ENCODE measurements at places on chromosomes 3 and 15.

DNA sequence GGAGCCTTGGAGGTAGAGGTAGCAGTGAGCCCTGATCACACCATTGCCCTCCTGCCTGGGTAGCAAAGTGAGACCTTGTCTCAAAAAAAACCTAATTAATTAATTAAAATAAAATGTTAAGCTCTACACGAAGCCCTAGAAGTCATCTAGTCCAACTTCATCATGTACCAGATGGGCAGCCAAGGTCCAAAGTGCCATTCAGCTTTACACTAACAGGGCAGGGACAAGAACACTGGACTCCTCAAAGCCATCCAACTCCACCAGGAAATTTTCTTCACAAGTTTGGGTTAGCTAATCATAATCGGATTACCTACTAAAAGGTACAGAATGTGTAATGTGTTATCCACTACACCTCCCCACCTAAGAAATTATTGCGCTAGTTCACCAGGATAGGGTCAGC, 48.8 kb downstream of the WWTR1 start:
- DNase-seq = no peak

GRCh38 chr3:194604837-194605236, 28.4 kb downstream of the TMEM44 start:
- no peak for DNase-seq

DNA sequence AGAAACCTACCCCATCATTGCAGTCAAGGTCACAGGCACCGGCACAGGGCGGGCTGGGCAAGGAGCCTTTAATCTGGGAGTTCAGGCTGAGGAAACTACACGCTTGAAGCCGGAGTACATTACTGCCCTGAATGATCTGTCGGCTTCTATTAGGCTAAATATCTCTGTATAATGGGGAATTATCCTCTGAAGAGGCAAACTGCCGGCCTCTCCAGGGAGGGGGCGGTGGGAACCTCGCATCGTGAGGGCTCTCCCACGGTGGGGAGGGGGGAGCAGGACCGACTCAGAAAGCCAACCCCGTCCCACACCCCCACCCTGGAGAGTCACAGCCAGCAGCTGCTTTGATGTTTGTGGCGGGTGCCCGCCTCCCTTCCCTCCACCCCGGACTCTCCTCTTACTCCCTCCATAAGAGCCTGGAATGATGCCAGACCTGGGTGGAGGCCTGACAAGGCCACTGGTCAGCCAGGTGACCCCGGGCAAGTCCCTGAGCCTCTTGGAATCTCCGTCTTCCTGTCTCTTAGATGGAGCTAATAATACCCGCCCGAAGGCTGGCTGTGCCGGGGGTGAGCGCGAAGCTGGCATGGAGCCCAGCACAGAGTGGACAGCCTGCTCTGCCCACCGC, 63.4 kb upstream of the LINGO1 start:
- DNase-seq = no peak

DNA sequence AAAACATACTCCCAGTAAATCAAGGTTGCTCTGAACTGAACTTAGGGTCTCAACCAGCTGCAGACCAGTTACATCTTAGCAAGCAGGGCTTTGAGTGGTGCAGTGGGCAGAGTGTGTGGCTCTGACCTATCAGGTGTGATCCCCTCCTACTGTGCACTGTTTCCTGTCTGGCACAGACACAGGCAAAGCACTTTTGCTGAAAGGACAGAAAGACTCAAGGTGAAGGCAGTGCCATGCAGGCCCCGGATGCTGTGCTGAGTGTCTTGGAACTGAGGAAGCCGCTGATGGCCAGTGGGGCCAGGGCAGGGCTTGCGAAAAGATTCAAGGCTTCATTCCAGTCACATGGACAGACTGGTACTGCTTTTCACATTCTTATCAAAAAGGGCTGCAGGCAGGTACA, 85.2 kb downstream of the CACNA1D start:
- DNase-seq = no peak

GRCh38 chr3:2784627-2785026, 325.5 kb downstream of the IL5RA start:
- no peak for DNase-seq

DNA sequence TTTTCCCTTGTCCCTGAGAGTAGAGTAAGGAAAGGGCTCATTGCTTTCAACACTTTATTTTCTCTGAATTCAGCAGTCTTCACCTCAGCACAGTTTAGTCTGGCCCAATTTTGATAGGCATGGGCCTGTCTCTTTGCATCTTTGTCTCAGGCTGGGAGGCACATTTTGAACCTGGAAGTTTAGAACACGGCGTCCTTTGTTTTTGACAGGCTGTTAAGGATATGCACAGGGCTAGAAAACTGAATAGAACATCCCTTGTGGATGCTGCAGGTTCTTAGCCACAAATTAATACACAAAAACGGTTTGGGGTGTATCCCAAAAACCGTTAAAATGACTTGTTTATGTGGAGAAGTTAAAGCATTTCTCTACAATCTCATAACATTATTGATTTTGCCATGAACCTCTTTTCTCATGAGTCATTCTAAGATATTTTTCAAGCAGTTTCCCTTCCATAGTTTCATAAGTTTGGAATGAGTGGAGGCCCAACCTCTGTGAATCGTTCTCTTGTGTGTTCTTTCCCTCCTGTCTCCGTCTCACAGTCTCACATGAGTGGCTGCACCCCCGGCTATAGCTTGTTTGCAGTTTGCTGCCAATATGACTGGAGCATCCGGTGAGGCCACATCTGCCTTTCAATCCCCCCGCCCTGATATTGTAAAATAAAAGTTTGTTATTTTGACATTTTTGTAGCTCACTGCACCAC, 192.9 kb upstream of the EIF1B start:
- DNase-seq = no peak

DNA sequence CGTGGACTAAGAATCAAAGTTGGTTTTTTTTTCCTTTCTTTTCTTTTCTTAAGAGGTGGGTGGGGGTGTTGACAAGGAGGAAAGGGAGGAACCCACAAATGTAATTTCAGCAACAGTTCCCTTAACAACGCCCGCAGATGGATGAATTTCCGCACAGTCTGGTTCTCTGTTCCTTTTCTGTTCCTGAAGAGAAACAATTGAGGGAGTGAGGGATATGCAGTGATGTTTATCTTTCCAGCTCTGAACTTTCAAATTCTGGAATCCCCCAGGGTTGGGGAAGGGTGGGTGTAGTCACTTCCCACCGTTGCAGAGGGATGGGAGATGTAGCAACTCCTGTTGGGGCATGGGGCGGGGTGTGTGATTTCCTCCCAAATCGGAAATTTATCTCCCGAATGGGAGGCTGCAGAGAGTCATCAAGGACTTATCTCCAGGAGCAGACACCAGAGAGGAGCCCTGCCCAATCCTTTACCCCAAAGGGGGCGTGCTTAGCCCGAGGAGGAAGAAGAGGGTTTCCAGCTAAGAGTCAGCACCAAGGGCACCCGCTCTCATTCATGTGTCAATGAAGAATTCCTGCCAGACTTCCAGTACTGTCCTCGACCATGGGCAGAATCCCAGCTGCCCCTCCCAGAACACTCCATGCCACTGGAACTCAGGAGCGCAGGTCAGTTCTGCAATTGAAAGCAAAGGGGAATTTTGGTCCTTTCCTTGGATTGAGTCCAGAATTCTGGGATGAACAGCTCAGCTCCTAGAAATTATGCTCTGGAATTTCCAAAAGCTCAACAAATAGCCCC, 35.0 kb upstream of the CFAP161 start:
- DNase-seq = no peak

GRCh38 chr15:27706300-27706699, 392.8 kb downstream of the OCA2 start:
- DNase-seq = no peak

GRCh38 chr15:80216911-80217310, 35.1 kb downstream of the CTXND1 start:
- DNase-seq = no peak

- no peak for DNase-seq
Measured at GRCh38 chr3:170752571-170753155, 117.3 kb downstream of the RPL22L1 start.

DNA sequence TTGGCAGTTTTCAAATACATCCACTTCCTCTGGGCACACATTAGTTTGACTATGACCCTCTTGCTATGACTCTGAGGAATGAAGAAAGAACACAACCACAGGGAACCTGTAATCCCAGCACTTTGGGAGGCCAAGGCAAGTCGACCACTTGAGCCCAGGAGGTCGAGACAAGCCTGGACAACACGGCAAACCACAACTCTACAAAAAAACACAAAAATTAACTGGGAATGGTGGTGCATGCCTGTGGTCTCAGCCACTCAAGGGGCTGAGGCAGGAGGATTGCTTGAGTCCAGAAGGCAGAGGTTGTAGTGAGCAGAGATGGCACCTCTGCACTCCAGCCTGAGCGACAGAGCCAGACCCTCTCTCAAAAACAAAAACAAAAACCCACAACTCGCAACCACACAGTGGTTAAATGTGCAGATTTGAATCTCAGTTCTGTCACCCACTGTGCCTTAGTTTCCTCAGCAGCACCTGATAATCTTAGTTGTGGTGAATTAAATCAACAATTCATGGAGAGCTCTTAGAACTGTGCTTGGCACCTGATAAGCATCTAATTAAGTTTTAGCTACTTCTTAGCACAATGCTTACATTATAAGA, 65.7 kb downstream of the MYLK start:
- DNase-seq = no peak

- DNase-seq = no peak
Measured at GRCh38 chr3:50275141-50275995, 3.5 kb upstream of the LSMEM2 start.

DNA sequence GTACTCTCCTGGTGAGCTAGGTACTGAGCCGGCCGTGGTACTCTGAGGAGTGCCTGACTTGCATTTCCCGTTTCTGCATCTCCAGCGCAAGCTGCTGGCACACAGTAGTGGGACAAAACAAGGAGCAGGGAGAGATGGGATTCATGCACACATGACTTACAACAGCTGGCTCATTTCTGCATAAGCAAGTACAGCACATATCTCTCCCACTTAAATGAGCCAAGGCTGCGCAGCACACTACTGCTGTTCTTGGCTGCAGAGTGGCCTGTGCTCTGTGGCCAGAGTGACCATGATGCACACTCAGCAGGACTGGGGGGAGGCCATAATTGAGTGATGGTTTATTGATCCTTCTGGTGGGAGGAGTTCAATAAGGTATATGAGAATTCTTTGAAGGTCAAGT, 59.2 kb upstream of the ABHD17C start:
- DNase-seq = no peak

DNA sequence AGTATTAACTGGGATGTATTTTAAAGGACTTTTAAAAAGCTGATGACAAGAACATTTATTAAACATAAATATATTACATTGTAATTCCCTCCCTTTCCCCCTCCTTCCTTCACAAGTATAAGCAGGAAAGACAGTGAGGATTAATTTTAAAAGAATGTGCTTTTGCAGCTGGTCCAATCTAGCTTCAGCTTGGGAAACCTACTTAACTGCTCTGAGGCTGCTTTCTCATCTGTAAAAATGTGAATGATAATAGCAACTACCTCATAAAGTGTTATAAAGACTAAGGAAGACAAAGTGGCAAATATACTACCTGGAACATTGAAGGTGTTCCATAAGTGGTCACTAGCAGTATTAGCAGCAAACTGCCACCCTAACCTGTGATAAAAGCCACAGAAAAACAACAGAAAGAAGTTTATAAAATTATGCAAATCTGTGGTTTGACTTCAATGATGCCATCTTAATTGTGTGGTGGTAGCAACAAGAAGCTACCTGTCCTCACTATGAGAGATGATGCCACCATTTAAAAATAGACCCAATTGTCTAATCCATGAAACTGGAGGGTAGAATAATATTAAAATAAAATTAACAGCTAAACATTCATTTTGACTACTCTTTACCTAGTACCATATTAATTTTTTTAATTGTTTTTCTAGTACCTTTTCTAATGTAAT, 20.0 kb downstream of the DHX36 start:
- DNase-seq = no peak

DNA sequence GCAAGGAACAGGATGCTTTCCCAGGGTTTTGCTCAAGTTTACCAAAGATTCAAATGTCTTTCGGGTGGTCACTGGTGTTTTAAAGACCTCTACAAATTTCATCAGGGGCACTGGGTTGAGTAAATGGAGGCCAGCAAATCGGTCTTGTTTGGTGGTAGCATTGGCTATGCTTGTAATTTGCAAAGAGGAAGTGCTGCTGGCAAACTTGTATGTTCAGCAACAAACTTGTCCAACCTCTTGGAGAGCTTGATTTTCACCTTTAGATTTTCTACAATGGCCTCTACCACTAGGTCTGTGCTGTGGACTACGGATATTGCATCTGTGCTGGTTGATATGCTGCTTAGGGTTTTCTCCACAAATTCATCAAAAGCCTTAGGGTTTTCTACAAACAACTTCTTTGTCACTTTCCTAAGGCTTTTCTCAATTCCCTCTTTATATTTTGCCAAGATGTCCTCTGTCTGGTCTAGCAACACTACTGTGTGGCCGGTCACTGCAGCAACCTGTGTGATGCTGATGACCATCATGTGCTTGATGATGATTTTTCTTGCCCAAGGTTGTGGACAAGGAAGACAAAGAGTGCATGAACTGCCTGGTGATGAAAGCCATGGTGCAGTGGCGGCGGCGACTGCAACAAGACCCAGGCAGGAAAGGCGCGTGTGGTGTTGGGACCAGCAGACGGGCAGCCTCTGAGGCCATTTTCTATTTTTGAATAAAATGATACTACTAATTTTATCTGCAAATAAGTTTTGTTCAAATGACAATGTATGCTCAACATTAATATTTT, 50.8 kb downstream of the RFX7 start:
- DNase-seq = no peak

GRCh38 chr3:144777906-144778305, 806.3 kb downstream of the DIPK2A start:
- no peak for DNase-seq

DNA sequence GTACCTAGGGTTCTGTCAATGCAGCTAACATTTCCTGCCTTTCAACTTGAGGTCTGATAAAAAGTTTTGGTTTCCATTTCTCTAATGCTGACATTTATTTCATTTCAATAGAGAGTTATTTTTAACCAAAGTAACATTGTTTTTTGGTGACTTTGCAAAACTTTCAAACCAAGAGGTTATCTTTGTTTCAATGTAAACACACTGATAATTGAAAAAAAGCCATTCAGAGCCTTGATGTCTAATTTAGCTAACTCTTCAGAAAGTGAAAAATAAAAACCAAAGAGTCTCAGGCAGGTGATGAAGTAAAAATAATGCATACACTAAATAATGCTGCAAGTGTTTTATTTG, 9.6 kb upstream of the TIPARP start:
- DNase-seq = no peak

- no peak for DNase-seq
Measured at GRCh38 chr3:150238048-150238802, 169.9 kb upstream of the TSC22D2 start.

GRCh38 chr3:195001261-195001660, 269.7 kb downstream of the XXYLT1 start:
- no peak for DNase-seq

Measured in central memory CD4-positive, alpha-beta T cell (primary cell).